ENCODE measurements at places on chromosomes 7 and 10.

GRCh38 chr7:113086431-113086888 lies at the start of gene GPR85:
Gene GPR85, minus strand, starts transcription at chr7:113086827. Its CDS starts 2,106 bp downstream, at chr7:113084721.
- peak; percentile 19 for DNase-seq

DNA sequence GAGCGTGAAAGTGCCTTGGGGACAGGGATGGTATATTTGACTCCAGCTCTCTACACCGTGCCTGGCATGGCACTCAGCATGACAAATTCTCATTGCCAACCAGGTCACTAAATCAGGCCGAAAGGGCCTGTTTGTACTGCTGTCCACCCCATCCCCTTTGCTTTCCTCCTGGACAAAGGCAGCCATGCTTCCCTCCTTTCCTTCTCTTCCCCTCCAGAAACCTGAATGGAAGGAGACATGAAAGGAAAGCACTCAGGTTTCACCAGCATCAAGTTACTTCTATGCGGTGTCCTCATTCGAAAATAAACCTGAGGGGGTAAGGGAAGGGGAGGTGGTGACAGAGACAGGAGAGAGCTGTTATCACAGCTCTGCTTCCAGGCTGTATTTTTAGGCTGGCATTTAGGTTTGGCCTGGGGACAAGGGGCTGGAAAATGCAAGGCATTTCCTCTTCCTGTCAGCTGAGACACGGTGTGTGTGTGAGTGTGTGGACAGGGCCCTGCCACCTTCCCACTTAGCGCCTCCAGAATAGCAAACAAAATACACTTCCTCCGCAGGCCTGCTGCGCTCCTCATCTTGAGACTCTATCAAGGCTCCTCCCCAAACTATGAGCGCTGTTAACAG lies 79.9 kb upstream of the COL13A1 start:
- DNase-seq: no peak

DNA sequence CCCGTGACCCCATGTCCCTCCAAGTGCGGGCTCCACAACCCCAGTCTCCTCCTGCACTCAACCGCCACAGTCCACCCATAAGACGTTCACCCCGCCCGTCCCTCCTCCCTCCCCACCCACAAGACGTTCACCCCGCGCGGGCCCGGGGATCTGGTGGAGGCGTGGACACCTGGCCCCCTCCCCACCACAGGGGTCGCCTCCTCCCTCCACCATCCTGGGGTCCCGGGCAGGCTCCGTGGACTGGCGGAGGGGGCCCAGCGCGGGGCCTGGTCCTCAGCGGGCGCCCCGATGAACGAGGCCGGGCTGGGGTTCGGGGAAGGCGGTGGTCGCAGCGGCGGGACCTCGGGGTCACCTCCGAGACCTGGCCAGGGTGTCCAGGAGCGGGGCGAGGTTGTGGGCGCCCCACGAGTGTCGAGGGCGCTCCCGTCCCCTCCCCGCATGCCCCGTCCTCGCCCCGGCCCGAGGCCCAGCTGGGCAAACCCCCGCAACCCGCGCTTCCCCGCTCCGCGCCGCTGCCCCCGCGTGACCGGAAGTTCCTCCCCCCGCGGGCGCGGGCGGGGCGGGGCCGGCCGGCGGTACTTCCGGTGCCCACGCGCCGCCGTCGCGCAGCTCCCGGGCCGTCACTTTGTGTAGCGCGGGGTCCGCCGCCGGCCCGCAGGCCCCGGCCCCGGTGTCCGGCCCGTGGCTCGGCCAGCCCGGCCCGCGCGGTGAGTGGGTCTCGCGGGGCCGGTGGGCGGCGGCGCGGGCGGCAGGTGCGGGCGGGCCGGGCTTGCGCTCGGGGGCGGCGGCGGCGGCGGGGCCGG lies at the start of gene ZNF316:
Gene ZNF316, plus strand, starts transcription at position 578 of the 803 bp plus-strand sequence. CDS start 5,092 bp downstream, outside the sequence.
- peak; percentile 54 for DNase-seq

DNA sequence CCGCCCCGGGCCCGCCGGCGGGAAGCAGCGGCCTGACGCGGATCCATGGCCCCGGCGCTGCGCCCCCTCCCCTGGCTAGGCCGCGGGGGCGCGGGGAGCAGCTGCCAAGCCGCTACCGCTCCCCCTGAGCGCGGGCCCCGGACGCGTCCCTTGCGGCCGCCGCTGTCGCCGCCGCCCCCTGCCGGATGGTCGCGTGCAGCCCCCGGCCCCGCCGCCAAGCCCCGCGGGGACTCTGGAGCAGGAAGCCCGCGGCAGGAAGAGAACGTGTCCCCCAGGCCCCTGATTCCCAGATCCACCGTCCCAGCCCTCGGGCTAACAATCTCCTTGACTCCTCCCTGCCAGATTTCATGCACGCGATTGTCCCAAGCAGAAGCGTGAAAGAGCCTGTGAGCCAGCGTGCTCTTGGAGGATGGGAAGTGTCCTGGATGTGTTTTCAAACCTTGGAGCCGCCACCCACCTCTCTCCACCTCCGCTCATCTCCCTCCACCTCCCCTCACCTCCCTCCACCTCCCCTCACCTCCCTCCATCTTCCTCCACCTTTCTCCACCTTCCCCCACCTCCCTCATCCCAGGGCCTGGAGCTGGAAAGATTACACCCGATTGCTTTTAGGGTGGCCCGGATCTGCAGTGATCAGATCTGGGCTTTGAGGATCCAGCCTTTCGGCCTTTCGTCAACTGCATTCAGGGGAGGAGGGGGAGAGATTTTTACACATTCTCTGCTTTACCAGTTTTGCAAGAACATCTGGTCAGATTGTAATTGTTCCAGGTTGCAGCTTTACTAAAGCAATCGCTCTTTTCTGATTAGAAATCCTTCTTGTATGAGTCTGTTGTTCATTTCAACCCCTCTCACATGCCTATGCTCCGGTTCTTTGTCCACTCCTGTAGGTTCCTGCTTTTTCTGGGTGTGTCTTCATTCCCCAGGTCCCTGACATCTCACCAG lies 570 bp upstream of the PRTFDC1 start:
- peak; percentile 37 for DNase-seq

- DNase-seq: no peak
Observed at GRCh38 chr7:99339595-99339994, 13.9 kb downstream of the ARPC1A start.

GRCh38 chr7:105958012-105958411 lies 5.1 kb upstream of the CDHR3 start:
- no peak for DNase-seq

GRCh38 chr7:99473315-99473596 lies 566 bp downstream of the ZNF789 start:
- peak; percentile 38 for DNase-seq

DNA sequence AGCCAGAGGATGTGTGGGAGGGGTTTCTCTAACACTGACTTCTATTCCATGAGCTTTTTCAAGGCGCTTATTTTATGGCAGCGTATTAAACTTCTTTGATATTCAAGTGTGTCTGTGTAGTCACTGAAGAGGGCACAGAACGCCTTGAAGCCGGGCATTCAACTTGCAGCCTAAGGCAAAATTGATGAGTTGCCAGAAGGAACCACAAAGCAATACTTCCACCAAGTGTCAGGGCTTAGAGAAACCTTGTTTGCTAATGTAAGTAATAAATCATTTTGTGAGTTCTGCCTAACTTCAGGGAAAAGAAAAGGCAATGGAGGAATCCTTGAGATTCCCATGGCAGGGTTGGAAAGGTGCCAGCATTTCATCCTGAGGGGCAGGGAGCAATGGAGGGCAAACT lies 163.8 kb downstream of the LCOR start:
- DNase-seq: no peak

DNA sequence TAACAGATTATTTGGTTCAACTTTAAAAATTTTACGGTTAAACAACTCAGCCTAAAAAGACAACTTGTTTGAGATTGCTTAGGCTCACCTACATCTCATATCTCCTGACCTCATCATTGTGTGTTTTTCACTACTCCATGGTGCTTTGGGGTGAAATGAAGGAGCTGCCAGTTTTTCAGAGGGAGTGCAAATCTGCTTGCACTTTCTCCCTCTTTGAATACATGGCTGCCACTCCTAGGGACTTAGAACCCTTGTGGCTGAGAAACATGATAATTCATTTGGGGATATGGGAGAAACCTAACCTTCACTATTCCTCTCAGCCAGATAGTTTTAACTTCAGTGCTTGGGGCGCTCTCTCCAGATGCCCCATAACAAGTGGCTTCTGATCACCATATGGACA lies 2.7 kb downstream of the CCSER2 start:
- peak; percentile 12 for DNase-seq

DNA sequence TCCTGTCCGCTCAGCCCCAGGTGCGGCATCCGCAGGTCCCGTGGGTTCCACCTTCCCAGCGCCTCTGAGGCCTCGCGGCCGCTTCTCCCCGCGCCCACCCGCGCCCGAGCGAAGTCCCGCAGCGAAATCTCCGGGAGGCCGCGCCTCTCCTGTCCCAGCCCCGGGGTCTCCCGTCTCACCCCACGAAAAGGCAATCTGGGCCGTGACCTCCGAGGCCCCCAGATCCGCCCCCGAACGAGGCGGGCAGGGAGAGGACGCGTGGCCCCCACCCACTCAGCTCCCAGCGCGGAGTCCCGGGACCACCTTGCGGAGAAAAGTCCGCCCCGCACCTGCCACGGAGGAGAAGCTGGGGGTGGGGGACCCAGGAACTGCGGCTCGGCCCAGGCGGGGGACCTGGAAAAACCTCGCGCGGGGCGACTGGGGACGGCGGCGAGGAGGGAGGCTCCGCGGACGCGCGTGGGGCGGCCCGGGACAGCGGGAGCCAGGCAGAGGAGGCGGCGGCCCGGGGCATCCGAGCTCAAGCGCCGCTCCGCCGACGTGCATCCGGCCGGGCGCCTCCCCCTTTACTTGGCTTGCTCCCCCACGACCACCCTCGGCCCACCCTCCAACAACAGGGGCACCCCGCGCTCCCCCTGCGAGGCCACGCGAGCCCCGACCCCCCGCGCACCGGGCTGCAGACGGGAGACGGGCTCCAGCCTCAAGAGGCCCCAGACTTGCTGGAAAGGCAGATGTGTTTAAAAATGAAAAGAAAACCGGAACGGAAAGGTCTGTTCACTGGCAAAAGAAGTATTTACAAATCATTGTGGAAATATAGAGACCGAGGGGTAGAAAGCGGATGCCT lies 33.0 kb upstream of the RNF32 start:
- DNase-seq: no peak

- DNase-seq: no peak
Observed at GRCh38 chr7:139749545-139749944, 28.3 kb downstream of the HIPK2 start.

DNA sequence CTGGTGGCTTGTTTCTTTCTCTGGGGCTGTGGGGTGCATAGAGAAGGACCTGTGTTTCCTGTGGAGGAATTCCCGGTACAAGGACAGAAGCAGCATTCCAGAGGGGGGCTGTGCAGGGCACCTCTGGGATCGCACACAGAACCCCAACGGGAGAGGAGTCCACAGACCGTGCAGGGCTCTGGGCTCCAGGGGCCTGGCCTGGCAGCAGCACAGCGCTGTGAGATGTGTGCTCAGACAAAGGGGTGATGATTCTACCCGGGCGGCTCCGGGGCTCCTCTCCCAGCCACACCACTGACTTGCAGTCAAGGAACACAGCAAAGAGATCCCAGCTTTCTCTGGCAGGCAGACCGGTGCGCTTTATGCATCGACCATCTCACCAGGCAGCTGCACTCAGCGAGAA lies 6.9 kb upstream of the SHH start:
- no peak for DNase-seq

DNA sequence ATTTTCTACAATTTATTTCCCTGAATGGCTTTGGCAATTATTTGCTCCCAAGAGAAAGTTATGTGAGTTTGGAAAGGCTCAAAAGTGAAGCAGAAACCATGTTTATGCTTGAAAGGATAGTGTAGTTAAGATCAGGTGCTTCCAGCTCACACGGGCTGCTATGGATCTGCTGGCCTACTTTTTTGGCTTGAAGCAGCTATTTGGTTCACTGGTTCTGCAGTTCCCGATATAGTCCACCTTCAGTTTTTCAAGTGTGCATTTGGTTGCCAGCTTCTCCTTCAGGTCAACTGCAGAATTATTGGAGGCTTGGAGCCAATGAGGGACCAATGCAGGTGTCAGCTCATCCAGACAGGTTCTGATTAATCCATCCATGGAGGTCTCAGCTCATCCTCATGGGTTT lies 484.3 kb upstream of the SEMA3A start:
- DNase-seq: no peak

GRCh38 chr10:25604591-25604990 lies 329.4 kb upstream of the MYO3A start:
- DNase-seq: no peak

GRCh38 chr10:75401569-75402485 lies at the start of gene ZNF503:
Gene ZNF503, minus strand, starts transcription at chr10:75401764. Its CDS starts 345 bp downstream, at chr10:75401419.
- peak; percentile 26 for DNase-seq

DNA sequence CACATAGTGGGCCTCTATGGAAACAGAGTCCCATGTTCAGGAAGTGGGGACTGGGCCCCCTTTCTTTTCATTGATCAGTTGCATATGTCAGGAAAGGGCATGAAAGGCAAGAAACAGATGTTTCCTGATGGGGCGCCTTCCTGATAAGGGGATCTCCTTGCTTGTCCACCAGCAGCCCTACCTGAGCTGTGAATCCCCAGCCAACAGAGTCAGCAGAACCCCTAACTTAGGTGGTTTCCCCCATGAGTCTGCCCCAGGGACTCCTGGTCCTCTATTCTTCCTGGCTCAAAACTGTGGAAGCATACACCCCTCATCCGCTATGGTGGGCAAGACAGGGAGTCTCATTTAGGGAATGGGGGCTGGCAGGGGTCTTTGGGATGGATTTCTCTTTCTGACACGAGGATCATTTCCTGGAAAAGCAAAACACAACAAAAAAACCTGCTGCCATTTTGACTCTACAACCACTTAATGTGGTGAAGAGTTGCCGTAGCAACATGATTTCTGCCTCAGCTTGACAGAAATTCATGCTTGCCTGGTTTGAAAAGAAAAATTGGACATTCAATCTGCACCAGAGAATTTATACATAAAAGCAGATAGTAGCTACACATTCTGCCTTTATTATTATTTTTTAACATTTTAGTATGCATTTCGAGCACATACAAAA lies 119.8 kb downstream of the SPAG6 start:
- no peak for DNase-seq

GRCh38 chr7:121480566-121481335 lies 84.6 kb upstream of the FAM3C start:
- DNase-seq: no peak

GRCh38 chr7:92330835-92331438 lies 85.2 kb downstream of the ANKIB1 start:
- no peak for DNase-seq

DNA sequence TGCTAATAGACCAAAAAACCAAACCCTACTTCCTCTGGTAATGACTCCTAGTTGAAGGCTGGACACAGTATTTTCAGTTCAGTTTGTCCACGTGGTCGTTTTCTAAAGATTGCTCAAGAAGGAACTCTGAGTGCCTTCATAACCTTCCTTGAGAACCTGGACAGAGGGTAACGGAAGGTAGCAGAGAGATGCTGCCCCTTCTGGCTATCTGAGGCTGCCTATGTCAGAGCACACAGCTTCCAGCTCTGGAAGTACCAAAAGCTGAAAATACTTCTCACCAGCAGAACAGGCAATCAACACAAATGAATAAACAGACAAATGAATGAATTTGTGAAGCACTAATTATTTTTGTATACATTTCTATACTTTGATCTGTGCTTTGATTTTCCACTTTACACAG lies 85.2 kb downstream of the AMPH start:
- DNase-seq: no peak

GRCh38 chr10:96468845-96469244 lies 44.9 kb downstream of the TLL2 start:
- no peak for DNase-seq

DNA sequence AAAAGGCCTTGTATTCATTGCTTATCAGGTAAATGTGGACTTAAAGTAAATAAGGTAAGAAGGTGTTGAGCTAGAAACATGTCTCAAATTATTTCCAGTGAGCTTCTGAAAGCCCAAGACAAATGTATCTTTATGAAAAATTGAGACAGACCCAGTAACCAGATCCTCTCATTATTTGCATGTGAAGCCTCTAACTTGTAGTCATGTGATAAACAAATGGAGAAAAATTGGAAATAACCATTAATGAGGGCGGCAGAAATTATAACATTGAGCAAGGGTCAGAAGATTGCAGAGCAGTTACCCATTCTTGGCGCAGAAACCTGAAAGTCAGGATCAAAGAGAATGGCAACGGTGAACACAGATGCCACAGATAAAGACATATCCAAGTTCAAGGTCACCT lies at the start of gene TAS2R40:
Gene TAS2R40, plus strand, starts transcription at position 301 of the 400 bp plus-strand sequence. Its CDS starts 42 bp downstream, at position 343.
- DNase-seq: no peak

Data from activated CD4-positive, alpha-beta T cell treated with anti-CD3 and anti-CD28 coated beads, Interleukin-2, amount 10 ng/mL, durations not matched to agents 7 days and 5 days (primary cell).